Fibroblast of skin of scalp (primary cell): ENCODE measurements at places on chromosomes 16 and 17.

DNA sequence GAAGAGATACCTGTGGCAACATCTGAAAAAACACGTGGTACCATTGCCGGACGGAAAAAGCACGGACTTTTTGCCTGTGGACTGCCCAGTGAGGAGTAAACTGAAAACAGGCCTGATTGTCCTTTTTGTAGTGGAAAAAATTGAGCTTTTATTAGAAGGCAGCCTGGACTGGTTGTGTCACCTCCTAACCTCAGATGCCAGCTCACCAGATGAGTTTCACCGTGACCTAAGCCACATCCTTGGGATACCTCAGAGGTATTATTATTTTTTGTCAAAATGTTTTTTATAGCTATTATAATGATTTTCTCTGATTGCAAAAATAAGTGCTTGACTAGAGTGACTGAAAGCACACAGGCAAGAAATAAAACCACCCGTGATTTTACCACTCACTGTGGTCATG, 34.9 kb downstream of the RNF213 start:
- no peak for DNase-seq

DNA sequence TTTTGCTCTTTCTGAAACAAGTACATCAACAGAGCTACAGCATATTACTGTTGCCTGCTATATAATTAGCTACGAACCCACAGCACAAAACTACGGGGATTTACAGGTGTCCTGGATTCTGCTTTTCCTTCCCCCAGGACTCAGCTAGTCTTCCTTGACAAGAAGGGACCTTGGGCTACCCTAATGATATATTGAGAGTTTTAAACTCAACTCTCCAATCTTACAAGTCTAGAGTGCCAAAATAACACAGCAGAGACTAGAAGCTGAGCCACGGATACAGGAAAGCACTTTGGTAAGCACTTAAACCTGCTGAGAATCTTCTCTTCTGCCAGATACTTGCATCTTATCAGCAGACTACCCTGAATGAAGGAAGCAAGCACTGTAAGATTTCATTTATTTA, 161.4 kb upstream of the C17orf78 start:
- DNase-seq: no peak

GRCh38 chr17:72975509-72975908, 117.0 kb downstream of the SLC39A11 start:
- no peak for DNase-seq

DNA sequence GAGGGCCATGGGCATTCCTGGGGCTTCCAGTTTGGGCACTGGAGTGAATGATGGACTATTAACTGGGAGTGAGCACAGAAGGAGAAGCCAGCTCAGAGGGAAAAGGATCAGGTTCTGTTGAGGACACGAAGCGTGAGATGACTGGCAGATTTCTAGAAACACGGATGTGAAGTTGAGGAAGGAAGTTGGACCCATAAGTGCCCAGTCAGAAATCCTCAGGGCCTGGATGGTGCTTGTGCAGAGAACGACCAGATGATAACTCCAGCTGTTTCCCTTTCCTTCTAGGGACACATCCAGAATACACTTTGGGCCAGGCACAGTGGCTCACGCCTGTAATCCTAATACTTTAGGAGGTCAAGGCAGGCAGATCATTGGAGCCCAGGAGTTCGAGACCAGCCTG, 23.3 kb upstream of the ANKRD40CL start:
- DNase-seq: no peak

DNA sequence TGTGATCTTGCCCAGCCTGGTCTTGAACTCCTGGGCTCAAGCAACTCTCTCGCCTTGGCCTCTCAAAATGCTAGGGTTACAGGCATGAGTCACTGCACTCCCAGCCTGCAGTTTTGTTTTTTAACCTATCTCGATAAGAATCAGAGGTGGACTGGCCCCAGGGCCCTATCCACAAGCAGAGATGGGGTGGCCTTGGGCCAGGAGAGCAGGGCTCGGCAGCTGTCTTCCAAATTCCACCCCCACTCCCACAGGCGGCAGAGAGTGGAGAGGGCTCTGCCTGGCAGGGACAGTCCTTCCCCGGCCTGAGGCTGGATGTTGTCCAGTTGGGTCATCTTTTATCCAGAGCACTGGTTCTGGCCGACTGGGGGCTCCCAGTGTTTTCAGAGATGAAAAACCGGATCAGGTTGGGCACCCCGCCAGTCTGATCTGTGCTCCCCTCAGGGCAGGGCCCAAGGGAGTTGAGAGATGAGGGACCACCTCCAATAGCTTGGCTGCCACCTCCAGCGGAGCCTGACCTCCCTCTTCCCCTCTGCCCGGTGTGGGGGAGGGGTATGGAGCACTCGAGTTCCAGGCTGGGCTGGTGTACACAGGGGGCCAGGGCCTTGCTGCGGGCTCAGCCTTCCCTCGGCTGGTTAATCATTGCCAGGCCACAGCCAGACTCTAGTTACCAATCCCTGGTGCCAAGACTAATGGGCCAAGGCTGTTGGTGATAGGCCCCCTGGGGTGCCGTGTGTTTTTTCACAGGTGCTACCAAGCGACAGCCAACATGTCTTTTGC, 30.3 kb upstream of the MYO15B start:
- DNase-seq: no peak

DNA sequence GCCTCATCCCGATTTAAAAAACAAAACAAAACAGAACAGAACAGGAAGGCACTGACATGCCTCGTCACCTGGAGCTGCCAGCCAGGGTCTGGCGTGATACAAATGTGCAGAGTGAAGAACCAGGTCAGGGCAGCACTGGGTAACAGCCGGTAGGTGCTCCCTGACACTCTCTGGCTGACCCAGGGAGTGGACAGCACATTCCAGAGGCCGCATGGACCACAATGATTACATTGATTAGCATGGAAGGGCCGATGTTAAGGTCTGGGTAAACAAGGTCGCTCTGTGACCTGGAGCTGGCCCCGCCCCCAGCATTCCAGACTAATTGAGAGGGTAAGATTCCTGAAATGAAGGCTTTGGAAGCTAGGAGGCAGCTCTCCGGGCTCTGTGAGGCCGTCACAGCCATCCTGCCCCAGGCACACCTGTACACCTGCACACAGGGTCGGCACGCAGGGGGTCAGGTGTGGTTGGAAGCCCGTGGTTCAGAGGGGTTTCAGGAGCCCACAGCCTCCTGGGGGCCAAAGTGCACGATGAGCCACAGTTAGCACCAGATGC, 21.4 kb downstream of the PIEZO1 start:
- no peak for DNase-seq

DNA sequence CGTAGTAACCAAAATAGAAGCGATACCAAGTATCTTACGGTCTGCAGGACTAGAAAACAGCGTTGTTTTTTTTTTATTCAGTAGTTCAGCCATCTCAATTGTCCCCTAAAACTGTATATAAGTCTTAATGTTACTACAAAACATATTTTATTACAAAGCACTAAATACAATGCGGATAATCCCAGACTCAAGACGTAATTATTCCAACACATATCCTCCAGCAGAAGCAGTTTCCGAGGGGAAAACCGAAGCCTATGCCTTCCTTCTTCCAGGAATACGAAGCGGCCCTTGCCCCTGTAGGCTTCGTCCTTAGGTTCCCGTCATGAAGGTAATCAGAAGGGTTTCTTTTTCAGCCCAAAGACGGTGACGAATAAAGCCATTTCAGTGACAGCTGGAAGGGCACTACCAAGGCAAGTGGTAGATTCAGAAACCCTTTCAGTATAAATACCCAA, 2.3 kb downstream of the TMEM107 start:
- DNase-seq: no peak

DNA sequence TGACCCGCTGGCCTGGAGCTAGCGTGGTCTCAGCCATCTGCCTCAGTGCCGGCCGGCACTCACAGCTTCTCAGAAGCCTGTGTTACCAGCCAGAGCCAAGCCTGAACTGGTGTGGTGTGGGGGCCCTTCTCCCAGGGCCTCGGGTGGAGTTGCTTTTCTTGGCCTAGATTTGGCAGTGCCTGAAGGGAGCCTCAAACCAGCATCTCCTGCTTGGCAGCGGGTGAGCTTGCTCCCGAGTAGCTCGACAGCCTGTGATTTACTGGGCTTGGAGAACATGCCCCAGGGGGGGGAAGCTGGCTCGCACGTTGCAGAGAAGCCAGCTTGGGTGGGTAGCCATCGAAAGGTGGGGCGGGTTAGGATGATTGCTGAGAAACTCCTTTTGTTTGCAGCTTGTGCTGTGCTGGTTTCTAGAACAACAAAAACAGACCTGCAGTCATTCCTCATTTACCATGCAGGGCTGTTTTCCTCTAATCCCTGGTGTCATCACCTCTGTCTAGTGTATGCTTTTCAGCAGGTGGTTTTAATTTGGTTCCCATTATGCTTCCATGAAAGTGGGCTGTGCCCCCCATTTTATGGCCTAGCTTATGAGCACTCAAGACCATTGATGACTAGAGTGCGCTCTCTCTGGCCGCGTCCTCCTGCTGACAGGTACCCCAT, 42.2 kb downstream of the TBCD start:
- peak; percentile 29 for DNase-seq

DNA sequence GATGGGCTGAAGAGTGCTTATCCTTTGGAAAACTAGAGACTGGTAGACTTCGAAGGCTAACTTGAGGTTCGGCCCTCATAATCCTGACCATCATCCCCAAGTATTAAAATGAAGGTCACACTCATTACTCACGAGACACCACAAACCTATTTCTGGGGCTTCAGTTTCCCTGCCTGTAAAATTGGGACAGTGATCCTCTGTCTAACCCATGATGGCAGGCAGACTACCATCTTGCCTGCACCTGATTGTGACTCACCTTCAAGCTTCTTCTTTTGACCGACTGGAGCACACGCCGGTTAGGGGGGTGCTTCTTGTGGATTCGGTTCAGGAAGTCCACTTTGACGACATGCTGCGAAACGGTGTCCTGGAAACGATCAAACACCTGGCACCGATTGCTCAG, 14.2 kb upstream of the DHRS13 start:
- DNase-seq: no peak

DNA sequence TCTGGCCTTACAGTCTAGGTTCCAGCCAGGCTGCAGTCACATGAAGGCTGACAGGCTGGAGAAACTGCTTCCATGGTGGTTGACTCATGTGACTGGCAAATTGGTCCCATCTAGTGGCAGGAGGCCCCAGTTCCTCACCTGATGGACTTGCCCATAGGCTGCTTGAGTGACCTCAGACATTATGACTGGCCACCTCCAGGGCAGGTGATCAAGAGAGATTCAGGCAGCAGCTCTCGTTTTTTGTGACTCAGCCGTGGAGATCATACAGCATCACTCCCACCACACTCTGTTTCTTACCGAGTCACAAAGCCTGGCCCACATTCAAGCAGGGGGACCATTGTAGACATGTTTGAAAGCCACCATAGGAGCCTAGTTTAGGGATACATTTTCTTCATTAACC, 34.5 kb downstream of the SIAH1 start:
- DNase-seq: no peak

DNA sequence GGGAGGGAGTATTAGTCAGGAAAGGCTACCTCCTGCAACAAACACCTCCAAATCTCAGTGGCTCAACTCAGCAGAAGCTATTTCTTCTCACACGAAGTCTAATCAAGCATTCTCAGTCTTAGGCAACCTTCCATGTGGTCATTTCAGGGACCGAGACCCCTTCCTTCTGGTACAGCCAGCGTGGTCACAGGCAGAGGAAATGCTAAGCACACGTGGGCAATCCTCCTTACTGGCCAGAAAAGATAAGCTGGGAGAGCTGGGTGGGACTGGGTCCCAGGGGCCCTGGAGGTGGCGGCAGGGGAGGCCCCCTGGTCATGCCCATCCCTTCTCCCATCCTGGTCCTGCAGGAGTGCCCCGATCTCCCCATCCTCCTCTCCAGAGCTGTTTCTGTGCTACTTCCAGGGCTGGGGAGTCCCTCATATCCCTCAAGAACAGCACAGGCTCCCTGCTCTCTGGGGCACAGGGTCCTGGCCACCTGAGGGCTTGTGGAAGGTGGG, 5.7 kb upstream of the CX3CL1 start:
- DNase-seq: no peak

- no peak for DNase-seq
Measured at GRCh38 chr17:60170835-60171752, 21.3 kb downstream of the CA4 start.

- DNase-seq: peak; percentile 84
Measured at GRCh38 chr17:42698736-42699414, 16.5 kb downstream of the CNTNAP1 start.

- no peak for DNase-seq
Measured at GRCh38 chr16:83579027-83579426, 228.8 kb upstream of the HSBP1 start.
